D721Med (cell line): ENCODE measurements at places on chromosomes 12 and 14.

- DNase-seq = no peak
Observed at GRCh38 chr14:52150162-52150561, 81.3 kb upstream of the NID2 start.

GRCh38 chr12:95057424-95057823, 16.0 kb downstream of the NR2C1 start:
- no peak for DNase-seq

- DNase-seq = no peak
Observed at GRCh38 chr12:3120701-3121100, 43.5 kb downstream of the TSPAN9 start.

- no peak for DNase-seq
Observed at GRCh38 chr12:98492580-98493140, 22.7 kb upstream of the TMPO start.

- DNase-seq = no peak
Observed at GRCh38 chr14:58782011-58782410, 144.2 kb downstream of the DACT1 start.

- no peak for DNase-seq
Observed at GRCh38 chr12:112191840-112192321, 66.5 kb downstream of the TRAFD1 start.

- no peak for DNase-seq
Observed at GRCh38 chr14:83863042-83863774, 1666.7 kb upstream of the FLRT2 start.

DNA sequence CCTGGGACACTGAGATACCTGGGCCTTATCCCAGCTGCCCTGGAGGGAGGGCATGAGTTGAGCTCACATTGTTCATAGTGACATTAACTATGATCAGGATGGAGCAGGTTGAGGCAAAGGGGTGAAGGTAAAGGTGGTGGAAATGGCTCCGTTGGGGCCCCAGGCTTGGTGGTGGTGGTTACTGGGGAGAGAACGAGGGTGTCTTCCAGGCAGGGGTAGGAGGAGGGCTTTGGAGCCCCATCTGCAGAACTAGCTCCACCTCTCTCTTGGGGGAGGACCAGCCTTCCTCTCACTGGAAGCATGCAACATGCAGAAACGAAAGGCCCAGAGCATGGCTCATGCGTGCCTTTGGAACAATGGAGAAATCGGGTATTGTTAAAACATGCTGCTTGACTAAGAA, 217.0 kb downstream of the SLC41A2 start:
- DNase-seq = no peak

DNA sequence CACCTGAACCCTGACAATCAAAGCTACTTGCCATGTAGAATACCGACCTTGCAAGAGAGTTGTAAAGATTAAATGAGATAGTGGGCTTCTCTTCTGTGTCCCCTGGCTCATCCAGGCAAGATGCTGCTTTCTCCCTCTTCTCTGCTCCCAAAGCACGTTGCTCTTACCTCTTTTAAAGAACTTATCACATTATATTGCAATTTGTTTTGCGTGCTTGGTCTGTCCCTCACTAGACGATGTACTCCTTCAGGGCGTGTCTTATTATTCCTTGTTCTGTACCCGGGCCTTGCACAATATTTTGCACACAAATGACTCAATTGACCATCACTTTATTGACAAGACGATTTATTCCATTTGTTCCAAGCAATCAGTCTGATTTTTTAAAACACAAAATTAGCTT, 3.3 kb downstream of the DCN start:
- no peak for DNase-seq

GRCh38 chr12:53601296-53601847, 24.8 kb downstream of the ATF7 start:
- no peak for DNase-seq

GRCh38 chr12:8890313-8891085, 23.8 kb upstream of the PHC1 start:
- DNase-seq = no peak

GRCh38 chr14:71056168-71056567, 148.9 kb downstream of the PCNX1 start:
- no peak for DNase-seq

DNA sequence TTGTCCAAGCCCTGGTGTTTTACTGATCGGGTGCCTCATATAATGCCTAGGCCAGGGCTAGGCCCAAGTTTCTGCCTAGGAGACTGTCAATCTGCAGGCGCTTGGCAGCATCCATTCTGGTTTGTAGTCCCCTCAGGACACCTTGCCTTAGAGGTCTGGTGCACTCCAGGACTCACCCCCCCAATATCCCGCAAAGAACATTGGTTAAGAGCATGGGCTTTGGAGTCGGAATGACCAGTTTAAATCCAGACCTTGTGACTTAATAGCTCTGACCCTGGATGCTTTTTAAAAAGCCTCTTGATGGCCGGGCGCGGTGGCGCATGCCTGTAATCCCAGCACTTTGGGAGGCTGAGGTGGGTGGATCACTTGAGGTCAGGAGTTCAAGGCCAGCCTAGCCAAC, 60.0 kb downstream of the GALNT16 start:
- no peak for DNase-seq

GRCh38 chr12:130849561-130850417, 10.7 kb upstream of the STX2 start:
- DNase-seq = no peak

DNA sequence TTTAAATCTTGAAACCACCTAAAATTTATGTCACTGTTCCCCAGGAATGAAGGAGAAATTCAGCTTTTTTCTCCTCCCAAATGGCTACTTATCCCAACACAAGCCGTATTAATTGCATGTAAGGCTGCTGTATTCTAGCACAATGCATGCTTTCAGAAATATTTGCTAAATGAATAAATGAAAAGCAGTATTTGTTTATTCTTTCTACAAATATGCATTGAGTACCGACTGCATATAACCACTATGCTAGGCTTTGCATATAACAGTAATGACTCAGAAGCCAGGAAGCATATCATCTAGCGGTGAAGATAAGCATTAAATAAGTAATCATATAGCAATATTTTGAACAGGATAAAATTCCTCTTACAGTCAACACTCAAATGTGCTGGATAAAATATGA, 5.7 kb upstream of the LRR1 start:
- no peak for DNase-seq

DNA sequence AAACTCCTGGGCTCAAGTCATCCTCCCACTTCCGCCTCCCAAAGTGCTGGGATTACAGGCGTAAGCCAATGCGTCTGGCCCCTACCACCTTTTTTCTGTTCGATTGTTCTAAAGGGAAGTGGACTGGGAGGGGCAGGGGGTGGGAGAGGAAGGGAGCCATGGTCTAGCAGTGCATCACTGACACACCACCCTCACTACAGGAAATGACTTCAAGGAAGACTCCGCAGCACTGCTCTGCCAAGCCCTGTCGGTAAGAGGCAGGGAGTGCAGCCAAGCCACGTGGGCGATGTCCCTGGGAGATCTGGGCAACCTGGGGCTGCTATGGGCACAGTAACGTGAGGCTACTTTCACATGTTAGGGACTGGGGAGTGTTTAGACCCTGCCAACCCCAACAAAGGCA, 18.0 kb downstream of the LRRC74A start:
- DNase-seq = no peak

DNA sequence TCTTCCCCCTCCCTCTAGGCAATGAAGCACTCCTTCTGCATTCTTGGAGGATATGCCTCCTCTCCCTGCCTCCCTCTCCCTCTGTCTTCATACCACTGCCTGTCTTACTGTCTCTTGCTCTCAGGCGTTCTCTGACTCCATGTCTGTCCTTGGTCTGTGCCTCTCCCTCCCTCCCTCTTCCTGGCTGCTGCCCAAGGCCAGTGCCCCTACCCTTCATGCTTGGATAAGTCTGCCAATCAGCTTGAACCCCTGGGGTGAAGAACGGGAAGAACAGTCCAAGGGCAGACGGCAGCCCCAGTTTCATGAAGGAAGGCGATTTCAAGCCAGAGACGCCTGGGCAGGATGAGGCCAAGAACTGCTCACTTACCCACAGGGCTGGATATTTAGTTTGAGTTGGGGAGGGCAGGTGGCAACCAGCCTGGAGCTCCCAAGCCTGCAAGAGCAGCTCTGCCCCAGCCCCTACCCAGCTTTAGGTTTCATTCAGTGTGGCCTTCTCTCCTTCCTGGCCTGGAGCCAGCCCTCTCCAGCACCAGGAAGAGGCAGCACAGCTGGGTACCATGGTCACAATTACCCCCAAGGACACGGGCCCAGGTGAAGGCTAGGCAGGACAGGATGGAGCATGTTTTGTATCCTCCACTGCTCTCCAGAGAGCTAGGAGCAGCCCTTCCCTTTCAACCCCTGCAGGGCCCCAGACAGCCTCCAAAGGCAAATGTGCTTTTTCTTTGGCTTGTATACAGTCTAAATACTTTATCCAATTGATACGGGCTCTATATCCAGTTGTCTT, 35.8 kb upstream of the LTBP2 start:
- DNase-seq = no peak

- no peak for DNase-seq
Observed at GRCh38 chr12:26125400-26126339, 833 bp upstream of the BHLHE41 start.

DNA sequence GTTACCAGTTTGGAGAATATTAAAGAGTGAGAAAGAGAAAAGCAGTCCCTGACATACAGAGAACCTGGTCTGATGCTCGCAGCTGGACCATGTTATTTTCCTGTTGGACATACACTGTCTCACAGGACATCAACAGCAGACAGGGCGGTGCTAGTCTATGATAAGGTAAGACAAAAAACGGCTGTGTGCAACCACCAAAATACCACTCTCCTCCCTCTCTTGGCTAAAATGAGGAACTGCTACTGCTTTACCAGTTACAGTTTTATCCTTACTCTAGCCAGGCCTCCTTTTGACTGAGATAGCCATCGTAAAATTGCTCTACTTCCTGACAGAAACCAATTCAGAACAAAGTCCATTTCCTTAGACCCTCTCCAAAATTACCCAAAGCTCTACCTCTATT, 47.0 kb upstream of the ERGIC2 start:
- no peak for DNase-seq

GRCh38 chr14:31395572-31396205, 24.7 kb downstream of the HEATR5A start:
- DNase-seq = no peak

DNA sequence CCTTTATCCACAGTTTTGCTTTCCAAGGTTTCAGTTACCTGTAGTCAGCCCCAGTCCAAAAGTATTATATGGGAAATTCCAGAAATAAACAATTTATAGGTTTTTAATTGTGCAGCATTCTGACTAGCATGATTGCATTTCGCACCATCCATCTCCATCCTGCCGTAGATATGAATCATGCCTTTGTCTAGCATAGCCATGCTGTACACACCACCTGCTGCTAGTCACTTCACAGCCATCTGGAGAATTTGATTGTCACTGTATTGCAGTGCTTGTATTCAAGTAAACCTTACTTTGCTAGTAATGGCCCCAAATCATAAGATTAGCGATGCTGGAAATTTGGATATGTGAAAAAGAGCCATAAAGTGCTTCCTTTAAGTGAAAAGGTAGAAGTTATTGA, 36.0 kb downstream of the MUCL1 start:
- no peak for DNase-seq

- no peak for DNase-seq
Observed at GRCh38 chr12:83092606-83093005, 405.9 kb downstream of the TMTC2 start.
